Mesothelial cell of epicardium (in vitro differentiated cells): ENCODE measurements at places on chromosomes 4 and X.

GRCh38 chr4:12852338-12853307 lies 631.5 kb downstream of the RAB28 start:
- DNase-seq, result no peak

GRCh38 chr4:3311489-3312171 lies 18.8 kb downstream of the RGS12 start:
- no peak for DNase-seq

DNA sequence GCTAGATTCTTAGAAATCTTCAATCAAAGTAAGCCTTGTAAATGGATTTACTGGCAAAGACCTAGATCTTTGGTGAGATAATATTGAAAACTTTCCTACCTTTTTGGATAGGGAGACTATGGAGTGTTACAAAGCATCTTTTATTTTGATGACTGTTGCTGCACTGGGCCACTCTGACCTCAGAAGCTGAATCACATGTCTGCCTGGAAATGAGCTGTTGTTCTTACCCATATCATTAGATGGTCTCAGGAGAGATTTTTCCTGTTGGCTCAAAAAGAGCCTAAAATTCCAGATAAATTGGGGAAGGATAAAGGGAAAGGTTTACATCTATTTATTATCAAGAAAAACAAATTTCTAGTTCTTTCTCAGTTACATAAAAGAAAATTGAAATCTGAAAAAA lies 127.5 kb upstream of the BMP3 start:
- no peak for DNase-seq

DNA sequence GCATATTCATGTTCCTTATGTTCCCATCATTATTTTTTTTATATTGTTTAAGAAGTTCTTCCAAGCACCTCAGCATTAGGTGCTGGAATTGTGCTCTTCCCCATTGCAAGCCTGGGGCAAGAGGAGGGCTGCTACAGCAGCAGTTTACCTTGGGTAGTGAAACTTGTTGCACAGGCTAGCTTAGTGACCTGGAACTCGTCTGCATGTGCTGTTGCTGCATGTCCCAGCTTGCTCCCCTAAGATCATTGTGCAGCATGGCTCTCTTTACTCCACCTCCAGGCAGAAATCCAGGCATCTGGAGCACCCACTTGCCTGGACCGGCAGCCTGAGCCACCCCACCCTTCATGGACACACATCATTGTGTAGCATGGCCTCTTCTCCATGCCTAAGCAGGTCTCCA lies 776.0 kb downstream of the GLUD2 start:
- DNase-seq, result no peak

DNA sequence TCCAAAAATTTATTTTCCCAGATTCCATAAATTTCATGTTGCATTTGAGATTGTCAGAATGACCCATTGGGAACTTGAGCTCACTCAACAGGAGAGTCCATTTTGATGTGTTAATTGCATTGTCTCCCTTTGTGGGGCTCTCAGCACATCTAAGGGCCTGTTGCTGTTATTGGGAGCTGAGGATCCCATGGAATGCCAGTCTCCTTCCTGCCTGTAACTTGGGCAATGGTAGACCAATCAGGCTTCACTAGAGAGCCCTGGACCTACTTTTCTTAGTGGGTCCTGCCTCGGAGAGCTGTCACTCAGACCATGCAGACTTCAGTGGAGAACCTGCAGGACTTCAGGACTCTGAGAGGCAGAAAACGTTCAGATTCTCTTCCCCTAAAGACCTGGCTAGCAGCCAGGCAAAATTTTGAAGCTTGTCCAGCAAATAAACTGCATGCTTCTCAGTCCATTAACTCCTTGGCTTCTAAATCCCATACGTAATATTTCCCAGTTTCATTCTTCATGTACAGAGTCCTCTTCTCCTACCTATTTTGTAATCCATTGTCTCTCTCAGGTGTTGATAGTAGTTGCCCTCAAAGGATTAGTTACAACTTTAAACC lies 25.1 kb downstream of the OCRL start:
- no peak for DNase-seq

GRCh38 chr4:19531906-19532848 lies 719.5 kb upstream of the SLIT2 start:
- DNase-seq, result no peak

- DNase-seq, result no peak
Observed at GRCh38 chr4:24053934-24054333, 164.1 kb upstream of the PPARGC1A start.
